Ecto neural progenitor cell (in vitro differentiated cells): ENCODE measurements at places on chromosomes 4 and X.

GRCh38 chrX:115591856-115592842 lies 31.2 kb downstream of the PLS3 start:
- DNase-seq: no peak

DNA sequence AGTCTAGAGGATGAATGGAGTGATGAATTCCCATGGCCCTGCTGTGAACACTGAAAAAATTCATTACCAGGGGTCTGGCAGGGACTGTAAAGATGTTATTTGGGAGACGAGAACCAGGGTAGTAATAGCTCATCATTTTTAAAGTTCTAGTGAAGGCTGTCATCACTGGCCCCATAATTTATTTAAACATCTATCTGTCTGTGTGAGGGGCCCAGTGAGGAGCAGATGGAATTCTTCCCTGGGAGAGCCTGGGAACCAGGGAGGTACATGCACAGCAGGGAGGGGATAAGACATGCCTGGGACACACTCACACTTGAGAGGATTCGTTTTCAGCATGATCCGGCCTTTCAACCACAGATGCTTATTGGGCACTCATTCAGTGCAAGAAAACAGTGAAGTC lies 162.0 kb downstream of the PDGFRA start:
- no peak for DNase-seq

GRCh38 chr4:17246656-17247055 lies 265.2 kb downstream of the QDPR start:
- no peak for DNase-seq

GRCh38 chr4:158018831-158019230 lies 154.0 kb downstream of the GASK1B start:
- no peak for DNase-seq

DNA sequence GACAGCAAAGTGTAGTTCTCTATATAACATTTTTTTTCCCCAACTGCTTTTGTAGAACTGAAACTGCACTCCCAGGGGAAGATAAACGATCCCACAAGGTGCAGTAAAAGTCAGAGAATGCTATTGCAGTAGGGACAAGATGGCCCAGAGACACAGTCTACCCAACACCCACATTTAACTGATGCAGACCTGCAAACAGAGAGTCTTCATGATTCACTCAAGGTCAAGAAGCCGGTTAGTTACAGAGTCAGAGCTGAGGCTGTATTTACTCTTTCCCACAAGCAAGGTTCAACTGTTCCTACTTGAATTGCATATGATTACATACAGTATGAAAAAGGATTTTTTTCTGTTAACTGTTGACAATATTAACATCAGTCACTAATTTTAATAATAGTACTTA lies 654.6 kb downstream of the IL1RAPL1 start:
- no peak for DNase-seq

DNA sequence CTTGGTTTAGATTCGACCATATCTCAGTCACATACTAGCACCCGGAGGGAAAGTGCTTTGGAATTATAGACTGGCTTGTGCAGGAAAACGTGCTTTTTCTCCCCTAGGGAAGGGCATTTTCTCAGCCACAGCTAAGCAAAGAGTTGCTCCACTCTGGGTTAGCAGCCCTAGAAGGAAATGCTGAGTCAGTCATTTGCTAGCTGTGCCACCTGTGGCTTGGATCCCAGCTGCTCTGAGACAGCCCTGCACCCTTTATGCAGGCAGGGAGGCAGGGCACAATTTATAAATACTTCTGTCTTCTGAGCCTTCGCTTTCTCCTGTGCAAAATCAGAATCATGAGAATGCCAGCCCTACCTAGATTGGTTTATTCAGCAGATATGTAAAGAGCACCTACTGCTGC lies 1.3 kb upstream of the USP51 start:
- peak; percentile 13 for DNase-seq

DNA sequence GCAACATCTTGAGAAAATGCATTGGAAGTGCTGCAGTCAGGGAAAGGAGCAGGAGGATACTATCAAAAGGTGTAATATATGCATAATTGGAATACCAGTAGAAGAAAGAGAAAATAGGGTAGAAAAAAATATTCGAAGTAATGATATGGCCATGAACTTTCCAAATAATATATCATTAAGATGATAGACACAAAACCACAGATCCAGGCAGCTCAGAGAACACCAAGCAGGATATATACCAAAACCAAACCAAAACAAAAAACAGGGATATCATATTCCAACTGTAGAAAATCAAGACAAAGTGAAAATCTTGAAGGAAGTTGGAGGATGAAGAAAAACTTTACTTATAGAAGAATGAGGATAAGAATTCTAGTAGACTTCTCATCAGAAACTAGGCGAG lies 9.7 kb upstream of the POLA1 start:
- no peak for DNase-seq

DNA sequence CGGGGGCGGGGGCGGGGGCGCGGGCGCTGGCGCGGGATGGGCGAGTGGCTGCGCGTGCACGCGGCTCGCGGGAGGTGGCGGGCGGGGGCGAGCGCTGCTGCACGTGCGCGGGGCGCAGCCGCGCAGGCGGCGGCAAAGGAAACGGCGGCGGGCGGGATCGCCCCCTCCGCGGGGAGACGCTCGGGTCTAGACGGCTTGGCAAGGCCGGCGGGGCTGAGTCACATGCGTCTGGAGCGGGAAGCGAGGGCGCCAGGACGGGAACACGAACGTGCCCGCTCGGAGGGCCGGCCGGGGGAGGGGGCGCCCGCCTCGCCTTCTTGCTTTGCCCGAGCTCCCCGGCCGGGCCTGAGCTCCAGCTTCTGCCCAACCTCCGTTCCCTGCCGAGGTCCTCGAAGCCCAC lies 4.3 kb upstream of the HAUS7 start:
- DNase-seq: no peak

- DNase-seq: no peak
Measured at GRCh38 chrX:101385026-101385684, 836 bp downstream of the BTK start.

DNA sequence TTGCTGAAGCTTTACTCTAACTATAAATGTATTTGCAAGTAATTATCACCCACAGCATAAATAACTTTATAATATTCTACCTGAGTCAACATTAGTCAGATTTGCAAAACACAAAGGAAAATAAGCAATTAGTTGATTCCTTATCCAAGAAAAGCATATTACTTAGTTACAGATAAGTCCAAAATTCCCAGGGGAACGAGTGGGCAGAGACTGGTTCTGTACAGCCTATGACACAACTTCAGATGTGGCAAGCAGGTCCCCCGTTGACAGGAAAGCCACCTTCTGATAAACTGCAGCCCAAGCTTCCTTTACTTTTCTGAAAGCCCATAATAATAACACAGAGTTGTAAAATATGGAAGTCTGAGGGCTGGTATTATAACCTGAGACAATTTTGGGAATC lies 62.4 kb upstream of the NDP start:
- DNase-seq: no peak

DNA sequence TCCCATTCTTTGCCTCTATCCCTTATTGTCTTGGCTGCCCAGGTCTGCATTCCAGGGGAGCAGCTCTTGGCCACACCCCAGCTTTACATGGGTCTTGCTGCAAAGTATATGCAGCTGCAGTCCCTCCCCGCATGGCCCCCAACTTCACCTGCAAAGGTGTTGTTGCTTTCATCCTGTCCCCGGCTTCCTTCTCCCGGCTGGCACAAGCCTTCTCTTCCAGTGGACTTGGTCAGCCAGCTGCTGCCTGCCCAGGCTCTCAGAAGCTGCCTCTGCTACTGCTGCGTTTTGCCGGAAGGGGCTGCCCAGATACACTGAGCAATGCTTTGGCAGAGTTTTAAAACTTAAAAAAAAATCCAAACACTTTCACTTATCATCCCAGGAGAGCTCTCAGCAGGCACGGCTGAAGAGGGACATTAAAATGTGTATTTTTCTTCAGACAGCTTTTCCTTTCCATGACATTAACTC lies 121.2 kb upstream of the PDLIM3 start:
- DNase-seq: no peak

- no peak for DNase-seq
Measured at GRCh38 chrX:154025230-154025629, 5.5 kb upstream of the IRAK1 start.

- no peak for DNase-seq
Measured at GRCh38 chr4:123120473-123120872, 198.1 kb upstream of the NUDT6 start.

GRCh38 chrX:537151-537550 lies 93.4 kb upstream of the SHOX start:
- no peak for DNase-seq

DNA sequence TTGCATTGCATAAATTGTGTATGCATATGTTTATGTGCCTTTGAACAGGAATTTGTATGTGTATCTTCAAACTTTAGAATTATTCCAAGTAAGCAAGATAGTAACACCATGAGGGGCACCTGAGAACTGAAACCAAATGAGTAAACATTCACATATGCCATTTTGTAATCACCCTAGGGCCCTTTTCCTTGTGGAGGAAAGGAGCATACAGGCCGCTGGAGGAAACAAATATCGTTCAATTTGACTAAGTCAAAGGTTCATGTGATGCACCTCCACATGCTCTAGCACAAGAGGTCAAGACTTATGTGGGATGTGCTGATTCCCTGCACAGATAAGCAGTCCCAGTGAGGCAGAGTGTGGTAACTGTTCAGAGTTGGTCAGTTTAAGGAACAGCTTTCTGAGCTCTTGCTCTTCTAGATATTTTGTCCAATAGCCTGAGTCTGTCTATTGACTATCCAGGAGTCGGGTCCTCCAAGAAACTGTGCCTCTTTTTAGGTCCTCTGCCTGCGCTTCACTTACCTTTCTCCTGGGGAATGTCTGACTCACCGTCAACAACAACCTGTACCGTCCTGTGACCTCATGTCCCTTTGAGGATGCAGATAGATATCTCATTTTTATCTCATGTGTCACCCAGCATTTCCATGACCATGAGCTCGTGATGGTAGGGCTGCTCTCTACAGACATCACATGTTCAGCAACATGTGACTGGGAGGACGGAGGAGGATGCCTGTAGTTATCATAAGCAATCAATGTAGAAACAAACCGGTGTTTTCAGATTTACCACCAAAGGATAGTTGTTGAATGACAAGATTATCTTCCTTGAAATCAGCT lies 196.9 kb downstream of the NWD2 start:
- DNase-seq: no peak

- no peak for DNase-seq
Measured at GRCh38 chrX:119150163-119151050, 22.8 kb upstream of the KIAA1210 start.

DNA sequence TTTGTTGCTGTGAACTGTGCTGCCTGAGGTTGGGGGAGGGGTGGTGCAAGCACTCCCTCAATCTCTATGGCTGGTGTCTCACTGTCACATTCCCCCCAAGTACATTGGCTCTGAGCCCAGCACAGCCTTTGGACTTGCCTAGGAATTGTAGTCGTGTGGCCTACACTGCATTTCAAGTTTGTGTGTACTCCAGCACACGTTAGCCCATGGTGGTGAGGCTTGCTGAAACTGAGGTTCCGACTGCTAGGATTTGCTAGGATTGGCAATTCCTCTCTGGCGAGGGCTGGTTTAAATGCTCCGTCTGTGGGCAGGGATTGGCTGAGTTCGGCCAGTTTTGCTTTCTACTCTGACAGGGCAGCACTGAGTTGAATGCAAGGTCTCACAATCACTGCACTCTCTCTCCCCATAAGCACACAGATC lies 121.7 kb upstream of the CXXC4 start:
- no peak for DNase-seq

- no peak for DNase-seq
Measured at GRCh38 chr4:117331817-117332216, 246.4 kb upstream of the TRAM1L1 start.

- DNase-seq: no peak
Measured at GRCh38 chrX:97400492-97400891, 516.8 kb downstream of the RPA4 start.

- DNase-seq: no peak
Measured at GRCh38 chrX:136961594-136962135, 72.1 kb downstream of the GPR101 start.

- DNase-seq: peak; percentile 60
Measured at GRCh38 chr4:186104114-186104889, at the start of gene FAM149A. Gene FAM149A, plus strand, starts transcription at chr4:186104704.

DNA sequence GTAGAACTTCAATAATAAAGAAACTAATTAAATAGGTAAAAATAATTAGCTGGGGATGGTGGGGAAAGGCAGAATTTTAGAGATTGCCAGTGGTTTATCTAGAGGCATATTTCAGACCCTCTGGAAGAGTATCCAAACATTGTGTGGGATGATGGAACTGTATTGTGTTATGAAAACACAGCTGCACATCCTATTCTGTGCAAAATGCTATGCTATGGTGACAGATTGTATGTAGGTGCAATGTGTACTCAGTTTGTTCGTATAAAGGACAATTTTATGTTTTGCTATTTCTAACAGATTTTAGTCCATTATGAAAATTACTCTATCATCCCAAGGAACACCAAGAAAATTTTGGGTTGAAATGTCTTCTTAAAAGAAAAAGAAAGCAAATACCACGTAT lies 1054.7 kb downstream of the PDHA2 start:
- DNase-seq: no peak

- DNase-seq: no peak
Measured at GRCh38 chrX:445727-446126, 59.0 kb upstream of the PPP2R3B start.

GRCh38 chr4:52234561-52235440 lies 183.7 kb downstream of the SPATA18 start:
- DNase-seq: no peak

- no peak for DNase-seq
Measured at GRCh38 chrX:2533424-2533823, 32.6 kb upstream of the DHRSX start.

DNA sequence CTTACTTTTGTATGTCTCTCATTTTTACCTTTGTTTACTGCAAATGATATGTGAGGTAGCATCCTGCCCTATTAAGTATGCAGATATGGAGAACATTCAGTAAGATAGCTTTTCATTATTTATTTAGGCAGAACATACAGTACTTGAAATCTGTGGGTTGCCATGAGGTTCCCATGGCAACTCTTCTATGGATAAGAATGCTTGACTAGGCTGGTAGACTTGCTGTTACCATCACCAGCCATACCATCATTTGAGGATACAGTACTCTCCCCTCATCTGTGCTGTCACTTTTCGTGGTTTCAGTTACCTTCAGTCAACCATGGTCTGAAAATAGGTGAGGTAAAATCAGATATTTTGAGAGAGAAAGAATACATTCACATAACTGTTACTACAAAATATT lies 56.7 kb downstream of the NAF1 start:
- no peak for DNase-seq

DNA sequence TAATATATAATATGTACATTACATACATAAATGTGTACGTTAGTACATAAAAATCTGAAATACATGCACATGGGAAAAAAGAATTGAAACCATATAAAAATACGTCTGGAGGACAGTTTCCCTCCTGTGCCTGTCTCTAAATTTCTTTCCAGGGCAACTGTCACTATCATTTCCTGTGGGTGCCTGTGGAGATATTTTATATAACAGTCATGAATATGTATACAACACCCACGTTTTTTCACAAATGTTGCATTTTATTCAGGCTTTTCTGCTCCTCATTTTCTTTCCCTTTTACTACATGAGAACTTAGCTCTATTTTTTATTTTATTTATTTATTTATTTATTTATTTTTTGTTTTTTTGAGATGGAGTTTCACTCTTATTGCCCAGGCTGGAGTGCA lies 24.2 kb upstream of the GRPEL1 start:
- DNase-seq: no peak

- DNase-seq: no peak
Measured at GRCh38 chrX:19785647-19786046, 101.8 kb downstream of the SH3KBP1 start.
